HFF-Myc (cell line): ENCODE measurements at places on chromosomes 5 and 9.

- peak; percentile 37 for DNase-seq
Observed at GRCh38 chr9:87148331-87149104, 201.2 kb upstream of the GAS1 start.

- DNase-seq, result peak; percentile 19
Observed at GRCh38 chr5:1564182-1564748, 40.5 kb upstream of the LPCAT1 start.

DNA sequence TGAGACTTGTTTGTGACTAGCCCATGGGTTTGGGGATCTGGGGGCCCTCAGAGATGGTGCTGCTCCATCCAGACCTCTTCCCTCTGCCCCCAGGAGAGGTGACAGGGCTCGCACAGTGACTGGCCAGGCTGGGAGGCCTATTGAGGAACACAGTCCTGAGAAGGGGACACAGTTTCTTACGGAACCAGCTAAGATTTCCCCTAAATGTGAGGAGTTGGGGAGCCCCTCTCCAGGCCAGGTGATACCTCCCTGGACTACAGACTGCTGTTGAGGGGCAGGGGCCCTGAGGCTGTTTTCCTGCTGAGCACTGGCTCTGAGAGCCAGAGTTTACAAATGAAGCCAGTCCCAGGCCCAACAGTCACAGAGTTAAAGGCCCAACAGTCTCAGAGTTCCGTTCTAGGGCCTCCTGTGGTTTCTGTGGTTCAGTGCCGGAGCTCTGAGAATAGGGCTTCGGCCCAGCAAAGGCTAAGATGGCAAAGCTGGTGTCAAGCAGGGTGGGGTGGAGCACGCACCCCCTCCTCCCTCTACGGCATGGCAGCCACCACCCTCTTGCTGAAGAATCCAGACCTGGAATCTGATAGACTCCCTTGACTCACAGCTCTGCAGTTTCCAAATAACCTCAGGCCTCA is 1.1 kb upstream of the SEMA4D start:
- no peak for DNase-seq

DNA sequence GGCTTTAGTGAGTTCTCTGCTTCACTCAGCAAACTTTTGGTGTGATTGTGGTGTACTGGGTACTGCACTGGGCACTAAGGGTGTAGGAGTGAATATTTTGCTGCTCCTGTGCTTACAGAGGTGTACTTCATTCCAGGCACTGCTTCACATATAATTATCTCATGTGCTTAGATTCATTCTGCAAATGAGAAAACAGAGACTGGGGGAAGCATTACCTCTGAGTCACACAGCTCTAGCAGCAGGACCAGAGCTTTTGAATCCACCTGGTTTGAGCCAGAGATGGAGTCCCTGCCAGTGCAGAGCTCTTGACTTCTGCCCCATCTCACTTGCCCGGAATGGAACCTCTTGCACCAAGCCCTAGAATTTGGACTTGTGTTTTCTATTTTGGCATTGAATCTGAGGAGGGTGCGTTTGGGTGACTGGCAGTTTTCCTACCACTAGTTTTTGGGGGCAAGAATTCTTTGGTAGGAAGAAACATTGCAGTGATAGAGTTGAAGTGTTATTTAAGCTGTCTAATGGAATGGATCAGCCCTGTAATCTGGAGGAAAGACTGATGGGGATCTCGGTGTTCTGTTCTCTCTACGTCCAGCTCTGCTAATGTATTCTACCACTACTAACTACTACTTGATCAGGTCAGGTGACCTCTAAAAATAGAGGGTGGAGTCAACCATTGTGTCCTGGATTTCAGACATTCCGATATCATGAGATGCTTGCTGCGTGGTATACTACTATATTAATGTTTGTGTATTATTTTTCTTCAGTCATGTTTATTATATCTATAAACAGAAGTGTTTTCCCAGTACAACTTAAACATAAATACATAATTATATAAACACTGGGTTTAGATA is 2.5 kb downstream of the ARHGAP26 start:
- DNase-seq, result no peak

DNA sequence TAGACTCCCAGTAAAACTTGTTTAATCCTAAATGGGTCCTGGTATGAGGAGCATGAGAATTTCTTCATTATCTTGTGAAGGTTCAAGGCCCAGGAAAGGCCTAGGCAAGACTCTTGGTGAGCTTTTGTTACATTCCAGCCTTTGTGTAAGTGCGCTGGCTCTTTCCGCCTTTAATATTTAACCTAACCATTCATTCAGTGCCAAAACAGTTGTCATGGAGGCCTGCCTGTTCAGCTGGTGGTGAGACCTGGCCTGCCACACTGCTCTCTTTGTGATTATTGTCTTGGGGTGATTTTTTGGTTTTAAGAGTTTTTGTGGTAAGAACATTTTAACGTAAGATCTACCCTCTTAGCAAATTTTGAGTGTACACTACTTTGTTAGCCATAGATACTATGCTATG is 127.5 kb upstream of the WWC1 start:
- no peak for DNase-seq

- DNase-seq, result no peak
Observed at GRCh38 chr5:2048664-2049063, 165.9 kb upstream of the IRX4 start.

GRCh38 chr5:175878544-175879438 is 7.4 kb downstream of the CPLX2 start:
- no peak for DNase-seq

GRCh38 chr5:175591293-175591692 is 66.6 kb upstream of the HRH2 start:
- no peak for DNase-seq

GRCh38 chr5:9445826-9446388 is 100.0 kb downstream of the SEMA5A start:
- DNase-seq, result no peak

- peak; percentile 76 for DNase-seq
Observed at GRCh38 chr5:150213530-150213929, 23.7 kb downstream of the SLC6A7 start.

GRCh38 chr9:133201424-133202144 is 7.5 kb downstream of the OBP2B start:
- DNase-seq, result no peak

- no peak for DNase-seq
Observed at GRCh38 chr9:137665697-137666512, 47.1 kb downstream of the EHMT1 start.

- no peak for DNase-seq
Observed at GRCh38 chr5:128633901-128634300, 95.9 kb upstream of the FBN2 start.
